Stimulated activated CD4-positive, alpha-beta T cell treated with anti-CD3 and anti-CD28 coated beads, Interleukin-15, amount 100 ng/mL, for 1 hour (primary cell): ENCODE measurements at places on chromosomes 6 and 20.

- DNase-seq: no peak
Measured at GRCh38 chr20:14724036-14724435, 386.6 kb upstream of the FLRT3 start.

GRCh38 chr6:123215211-123215610 is 219.2 kb downstream of the CLVS2 start:
- no peak for DNase-seq

GRCh38 chr20:1371830-1372539 is 20.9 kb downstream of the FKBP1A start:
- no peak for DNase-seq

GRCh38 chr6:163565140-163565539 is 150.6 kb downstream of the QKI start:
- no peak for DNase-seq

DNA sequence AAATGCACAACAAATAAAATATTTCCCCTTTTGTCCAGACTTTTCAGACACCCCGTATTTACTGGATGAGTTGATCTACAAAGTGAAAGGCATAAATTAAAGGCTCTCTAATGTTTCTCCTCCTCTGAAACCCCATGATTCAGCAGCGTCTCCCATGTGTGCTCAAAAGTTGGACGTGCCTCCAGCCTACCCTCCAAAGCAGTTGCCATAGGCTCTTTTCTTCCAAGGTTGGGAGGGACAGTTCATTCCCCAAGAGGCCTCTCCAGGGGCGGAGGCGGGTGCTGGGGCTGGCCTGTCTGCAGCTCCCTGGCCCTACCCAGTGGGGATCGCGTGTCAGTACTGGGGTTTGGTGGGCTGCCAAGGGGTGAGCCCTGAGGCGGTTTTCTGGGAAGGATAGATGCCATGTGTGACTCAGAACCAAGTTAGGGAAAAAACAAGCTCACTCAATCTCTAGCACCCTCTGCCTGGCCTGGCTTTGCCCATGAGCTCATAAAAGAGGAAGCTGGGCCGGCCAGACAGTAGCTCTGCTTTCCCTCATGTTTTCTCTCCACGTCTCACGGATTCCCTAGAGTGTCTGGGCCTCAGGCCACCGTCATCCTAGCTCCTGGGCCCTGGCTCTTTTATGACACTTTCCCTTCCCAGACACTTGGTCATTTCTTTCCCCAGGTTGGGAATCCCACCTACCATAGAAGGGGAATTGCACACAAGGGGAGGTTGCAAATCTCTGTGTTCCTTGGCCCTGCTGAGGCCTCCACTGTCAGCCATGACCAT is 8.0 kb upstream of the IER3 start:
- no peak for DNase-seq

- no peak for DNase-seq
Measured at GRCh38 chr6:130674604-130675003, 152.6 kb upstream of the SMLR1 start.

DNA sequence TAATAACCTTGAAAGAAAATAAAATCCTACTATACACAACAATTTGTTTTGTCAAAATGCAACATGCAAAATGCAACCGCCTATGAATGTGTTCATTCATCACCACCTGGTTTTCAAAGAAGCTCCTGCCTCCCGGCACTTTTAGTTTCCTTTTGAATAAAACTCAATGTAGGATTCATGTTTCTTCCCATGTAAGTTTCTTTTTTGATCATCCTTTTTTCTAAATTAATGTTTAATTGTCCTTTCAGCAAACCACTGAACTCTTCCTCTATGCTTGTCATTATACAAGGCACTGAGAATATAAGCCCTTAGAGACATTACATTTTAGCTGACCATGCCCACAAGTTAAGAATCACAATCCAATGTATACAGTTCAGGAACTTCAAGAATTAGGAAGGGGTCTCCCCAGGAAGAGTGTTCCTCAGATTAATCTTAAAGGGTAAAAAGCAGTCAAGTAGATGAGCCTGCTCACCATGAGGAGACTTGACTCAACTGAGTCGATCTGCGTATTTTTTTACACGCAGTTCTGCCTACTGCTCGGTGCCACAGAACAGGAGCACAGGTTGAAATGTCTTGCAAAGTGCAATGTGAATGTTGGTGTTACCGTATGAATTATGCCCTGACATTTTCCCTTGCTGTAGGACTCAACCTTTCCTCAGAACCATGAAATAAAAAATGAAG is 7.2 kb upstream of the THEMIS start:
- DNase-seq: no peak

GRCh38 chr6:36839749-36840431 is 646 bp upstream of the CPNE5 start:
- DNase-seq: no peak

DNA sequence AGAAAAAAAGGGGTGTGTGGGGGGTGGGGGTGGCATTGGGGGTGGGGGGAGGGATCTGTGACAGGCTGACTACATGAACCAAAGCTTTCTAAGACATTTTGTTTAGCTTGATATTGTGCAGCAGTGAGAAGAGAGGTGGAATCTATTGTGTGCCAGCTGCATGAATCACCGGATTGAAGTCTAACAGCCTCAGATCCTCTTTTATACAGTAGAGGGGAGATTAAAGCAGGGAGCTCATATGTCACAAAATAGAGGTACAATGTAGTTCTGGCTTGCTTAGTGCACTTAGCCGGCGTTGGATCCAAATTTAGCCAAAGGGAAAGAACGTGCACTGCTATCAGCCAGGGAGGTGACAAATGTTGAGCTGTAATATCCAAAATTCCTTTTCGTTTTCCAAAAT is 404.2 kb upstream of the CITED2 start:
- no peak for DNase-seq

DNA sequence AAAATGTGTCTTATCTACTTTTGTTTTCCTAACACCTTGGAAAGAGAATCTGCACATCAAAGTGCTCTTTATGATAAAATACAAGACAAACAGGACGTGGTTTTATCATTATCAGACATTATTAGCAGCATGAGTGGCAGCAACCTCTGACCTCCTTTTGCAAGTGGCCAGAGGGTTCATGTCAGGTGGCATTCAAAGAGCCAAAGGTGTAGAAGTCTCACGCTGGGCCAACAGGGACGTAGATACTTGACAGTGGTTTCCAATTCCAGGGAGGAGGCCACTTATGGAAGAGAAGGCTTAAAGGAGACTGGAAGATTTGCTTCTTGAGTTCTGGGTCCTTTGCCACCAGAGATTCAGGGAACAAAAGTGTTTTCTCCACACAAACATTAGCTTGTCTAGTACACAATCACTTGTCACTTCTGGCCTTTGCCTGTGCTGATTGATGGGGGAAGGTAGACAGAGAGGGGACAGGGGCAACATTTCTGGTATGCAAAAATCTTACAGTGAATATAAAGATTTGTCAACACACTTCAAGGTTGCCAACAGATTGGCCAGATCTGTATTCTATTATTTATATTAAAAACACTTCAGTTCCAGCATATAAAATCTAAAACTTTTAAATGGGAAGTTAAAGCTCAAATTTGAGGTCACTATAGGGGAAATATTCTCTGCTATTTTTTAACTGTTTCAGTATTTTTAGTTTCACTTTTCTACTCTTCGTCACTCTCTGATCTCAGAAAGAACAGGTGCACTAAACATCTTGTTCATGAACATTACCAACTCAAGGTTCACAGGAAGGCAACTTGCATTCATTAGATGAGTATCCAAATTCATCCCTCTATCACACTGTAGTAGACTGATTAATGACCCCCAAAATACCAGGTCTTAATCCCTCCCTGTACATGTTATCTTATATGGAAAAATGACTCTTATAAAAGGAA is 52.1 kb upstream of the FBXO30 start:
- no peak for DNase-seq

GRCh38 chr6:41814629-41815028 is 27.1 kb downstream of the TOMM6 start:
- DNase-seq: no peak

GRCh38 chr6:71582820-71583219 is 294.2 kb downstream of the OGFRL1 start:
- DNase-seq: no peak

DNA sequence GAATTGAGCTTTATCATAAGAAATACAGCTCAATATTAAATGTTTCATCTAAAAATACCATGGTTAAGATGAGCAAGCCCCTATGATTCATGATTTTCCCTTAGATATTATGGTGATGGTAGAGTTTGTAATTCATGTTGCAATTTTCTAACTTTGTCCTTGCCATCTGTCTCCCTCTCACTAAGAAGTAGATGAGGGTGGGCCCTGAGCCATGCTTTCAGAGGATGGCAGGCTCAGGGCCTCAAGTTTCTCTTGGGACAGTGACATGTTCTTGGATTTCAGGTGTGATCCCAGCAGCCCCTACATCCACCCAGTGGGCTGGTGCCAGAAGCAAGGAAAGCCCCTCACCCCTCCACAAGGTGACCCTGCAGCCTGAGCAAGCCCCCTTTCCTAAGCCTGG is 25.6 kb downstream of the L3MBTL1 start:
- no peak for DNase-seq

DNA sequence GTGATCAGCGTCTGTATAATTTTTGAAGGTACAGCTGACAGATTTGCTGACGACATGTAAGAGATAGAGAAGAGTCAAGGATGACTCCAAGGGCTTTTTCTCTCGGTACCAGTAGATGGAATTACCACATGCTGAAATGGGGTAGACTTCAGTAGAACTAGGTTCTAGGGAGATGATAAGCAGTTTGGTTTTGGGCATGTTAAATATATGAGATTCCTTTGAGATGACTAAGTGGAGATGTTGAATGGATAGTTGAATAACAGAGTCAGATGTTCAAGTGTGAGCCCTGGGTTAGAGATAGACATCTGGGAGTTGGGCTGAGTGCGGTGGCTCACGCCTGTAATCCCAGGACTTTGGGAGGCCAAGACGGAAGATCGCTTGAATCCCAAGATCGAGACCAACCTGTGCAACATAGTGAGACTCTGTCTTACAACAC is 50.0 kb downstream of the PHF20 start:
- DNase-seq: no peak

- no peak for DNase-seq
Measured at GRCh38 chr6:97262676-97263075, 20.3 kb downstream of the MMS22L start.

- no peak for DNase-seq
Measured at GRCh38 chr6:6482256-6482655, 106.3 kb upstream of the LY86 start.

DNA sequence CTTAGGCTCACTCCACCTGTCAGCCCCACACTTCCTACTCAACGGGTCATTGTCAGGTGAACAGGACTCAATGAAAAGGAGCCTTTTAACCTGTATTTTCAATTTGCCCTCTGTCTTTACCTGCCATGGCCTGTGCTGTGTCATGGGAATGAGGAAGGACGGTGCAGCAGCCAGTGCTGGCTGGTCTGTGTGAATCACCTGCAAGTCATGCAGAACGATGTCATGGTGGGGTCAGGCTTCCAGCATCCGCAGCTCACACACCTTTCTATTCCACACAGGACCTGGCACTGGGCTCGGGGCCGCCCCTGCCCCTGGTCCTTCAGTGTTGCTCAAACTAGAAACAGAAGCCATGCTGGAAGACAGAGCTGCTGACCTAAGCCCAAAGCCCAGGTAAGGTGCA is 188.7 kb upstream of the GMDS start:
- DNase-seq: no peak

DNA sequence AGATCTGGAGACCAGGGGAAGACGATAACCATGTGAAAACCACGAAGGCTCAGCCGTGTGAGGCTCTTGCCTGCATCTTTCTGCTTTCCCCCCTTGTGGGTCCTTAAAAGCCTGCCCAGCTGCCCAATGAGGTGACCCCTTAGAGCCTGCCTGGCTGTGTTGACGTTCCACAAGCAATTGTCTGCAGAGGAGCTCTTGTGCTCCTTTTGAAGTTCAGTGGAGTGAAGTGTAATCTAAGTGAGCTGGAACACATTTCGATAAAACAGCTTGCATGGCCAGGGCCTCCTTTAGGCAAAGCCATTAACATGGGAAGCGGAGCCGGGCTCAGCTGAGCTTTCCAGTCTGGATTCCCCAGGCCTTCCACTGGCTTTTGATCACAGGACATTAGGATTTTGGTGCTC is 27.3 kb upstream of the TCP11 start:
- DNase-seq: no peak

- no peak for DNase-seq
Measured at GRCh38 chr6:54427396-54427937, 119.2 kb downstream of the TINAG start.

DNA sequence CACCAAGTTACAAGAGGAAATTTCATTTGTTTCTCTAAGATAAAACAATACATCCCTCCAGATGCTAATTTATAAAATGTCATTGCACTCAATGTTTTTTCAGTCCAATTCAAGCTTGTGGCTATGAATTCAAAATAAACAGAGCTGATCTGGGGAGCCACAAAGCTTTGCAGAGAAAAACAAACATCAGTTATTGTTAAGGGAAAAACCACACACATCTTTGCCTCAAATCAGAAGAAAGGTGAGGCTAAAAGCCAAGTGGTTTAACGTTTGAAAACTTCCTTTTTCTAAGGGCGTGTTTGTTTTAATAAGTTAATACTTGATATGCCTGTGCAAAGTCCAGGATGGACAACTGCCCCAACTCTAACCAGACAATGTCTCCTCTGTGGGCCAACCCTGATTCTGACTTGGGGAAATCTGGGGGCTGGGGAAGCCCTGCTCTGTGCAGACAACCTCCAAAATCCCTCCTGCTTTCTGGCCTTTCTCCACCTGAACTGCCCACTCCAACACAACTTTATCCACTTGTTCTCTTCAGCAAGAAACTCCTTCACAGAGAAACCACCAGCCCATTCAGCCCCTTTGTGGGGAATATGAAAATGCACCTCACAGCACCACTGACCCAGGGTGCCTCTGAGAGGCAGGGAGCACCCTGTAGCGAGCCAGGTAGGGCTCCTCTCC is 44.6 kb upstream of the NT5E start:
- no peak for DNase-seq

DNA sequence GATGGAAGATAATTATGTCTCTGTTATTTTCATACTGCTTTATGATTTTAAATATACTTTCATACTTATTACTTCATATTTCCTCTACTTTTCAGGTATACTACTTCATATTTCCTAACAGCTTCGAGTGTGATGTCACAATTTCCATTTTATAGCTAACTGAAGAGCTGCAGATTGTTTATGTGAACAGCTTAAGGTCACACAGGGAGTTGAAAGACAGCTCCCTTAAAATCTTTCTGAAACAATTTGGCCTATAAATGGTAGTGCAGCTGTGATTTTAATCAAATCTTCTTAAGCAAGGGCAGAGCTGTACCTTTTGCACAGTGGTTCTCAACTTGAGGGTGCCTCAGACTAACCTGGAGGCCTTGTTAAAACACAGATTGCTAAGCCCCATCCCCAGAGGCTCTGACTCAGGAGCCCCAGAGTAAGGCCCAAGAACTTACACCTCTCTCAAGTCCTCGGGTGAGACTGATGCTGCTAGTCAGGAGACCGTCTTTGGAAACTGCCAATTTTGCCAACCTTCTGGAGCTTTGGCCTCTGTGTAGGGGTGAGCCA is 347.0 kb upstream of the HSF2 start:
- no peak for DNase-seq

DNA sequence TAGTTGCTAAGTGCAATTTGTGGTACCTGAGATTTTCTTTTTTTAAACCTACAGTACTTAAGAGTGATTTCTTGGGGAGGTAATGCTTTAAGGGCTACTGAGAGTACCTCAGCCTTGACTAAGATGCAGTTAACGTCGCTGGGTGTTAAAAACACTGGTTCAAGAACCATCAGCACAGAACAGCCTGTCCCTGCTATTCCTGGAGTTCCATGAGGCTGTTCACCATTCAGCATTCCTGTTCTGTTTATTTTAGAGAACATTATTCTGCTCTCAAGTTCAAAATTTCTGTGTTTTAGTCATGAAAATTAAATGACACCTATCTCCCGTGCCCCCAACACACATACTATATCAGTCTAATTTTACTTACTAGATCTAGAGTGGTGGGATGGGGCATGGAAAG is 1.7 kb upstream of the PRELID3B start:
- no peak for DNase-seq
